Calu3 (cell line): ENCODE measurements at places on chromosomes 2 and 18.

DNA sequence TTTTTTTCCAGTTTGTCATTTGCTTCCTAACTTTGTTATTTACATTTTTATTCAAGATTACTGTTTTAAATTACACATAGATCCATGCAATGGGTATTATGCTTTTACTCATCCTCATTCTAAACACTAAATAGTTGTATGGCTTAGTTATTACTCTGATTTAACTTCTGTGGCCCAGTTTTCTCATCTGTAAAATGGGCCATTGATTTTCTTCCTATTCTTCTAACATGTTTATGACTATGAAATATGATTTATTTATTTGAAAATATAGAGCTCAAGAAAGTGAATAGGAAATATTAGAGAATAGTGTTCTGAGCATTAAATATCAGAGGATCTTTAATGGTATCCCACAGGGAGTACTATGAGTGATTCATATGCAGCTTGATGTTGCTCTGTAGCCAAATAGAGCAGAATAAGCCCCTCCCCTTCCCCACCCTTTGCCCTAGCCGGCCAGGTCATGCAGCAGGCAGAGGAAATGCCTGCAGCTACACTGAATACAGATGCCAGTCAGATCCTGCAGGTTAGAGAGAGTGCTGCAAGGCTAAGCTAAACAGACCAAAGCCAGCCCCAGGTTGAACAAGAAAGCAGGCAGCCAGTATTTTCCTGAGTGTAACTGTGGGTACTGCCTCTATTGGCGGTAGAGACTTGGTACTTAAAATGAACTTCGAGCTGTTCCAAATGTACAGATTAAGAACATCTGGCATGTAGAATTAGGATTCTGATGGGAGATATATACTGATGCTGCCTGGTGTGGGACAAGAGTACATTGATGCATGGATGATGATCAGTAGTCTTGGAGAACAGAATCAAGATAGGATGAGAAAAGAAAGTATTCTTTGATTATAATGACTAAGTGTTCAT is 11.7 kb upstream of the ACYP2 start:
- peak; percentile 80 for DNase-seq

GRCh38 chr18:25563816-25564683 is 212.1 kb upstream of the ZNF521 start:
- DNase-seq = no peak

GRCh38 chr2:95060446-95061118 is 35.1 kb downstream of the MAL start:
- DNase-seq = no peak

DNA sequence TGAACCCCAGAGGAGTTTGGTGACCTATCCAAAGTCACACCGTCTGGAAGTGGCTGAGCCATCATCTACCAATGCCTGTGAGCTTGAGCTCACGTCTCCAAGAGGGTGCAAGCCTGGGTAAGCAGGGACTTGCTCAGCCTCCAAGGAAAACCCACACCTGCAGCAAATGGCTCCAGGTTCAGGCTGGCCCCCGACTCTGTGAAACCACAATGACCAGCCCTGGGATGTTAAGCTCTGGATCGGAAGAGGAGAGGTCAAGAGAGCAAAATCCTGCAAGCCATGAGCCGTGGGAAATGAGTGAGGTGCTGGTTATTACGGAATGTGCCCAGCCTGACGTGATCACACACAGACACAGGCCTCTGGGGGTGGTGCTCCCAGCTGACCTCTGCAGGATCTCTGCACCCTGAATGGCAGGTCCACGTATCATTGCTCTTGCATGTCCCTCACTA is 94.1 kb upstream of the OTOS start:
- no peak for DNase-seq

GRCh38 chr2:144323946-144324345 is 196.0 kb downstream of the ZEB2 start:
- no peak for DNase-seq

- no peak for DNase-seq
These were observed 339.1 kb downstream of the SOX11 start for GRCh38 chr2:6031200-6031867.

- no peak for DNase-seq
These were observed 32.3 kb downstream of the FHOD3 start for GRCh38 chr18:36329684-36330434.

- no peak for DNase-seq
These were observed 181.0 kb upstream of the HNRNPA3 start for GRCh38 chr2:177031438-177032180.

GRCh38 chr2:180753809-180754761 is 226.3 kb upstream of the UBE2E3 start:
- DNase-seq = peak; percentile 32

DNA sequence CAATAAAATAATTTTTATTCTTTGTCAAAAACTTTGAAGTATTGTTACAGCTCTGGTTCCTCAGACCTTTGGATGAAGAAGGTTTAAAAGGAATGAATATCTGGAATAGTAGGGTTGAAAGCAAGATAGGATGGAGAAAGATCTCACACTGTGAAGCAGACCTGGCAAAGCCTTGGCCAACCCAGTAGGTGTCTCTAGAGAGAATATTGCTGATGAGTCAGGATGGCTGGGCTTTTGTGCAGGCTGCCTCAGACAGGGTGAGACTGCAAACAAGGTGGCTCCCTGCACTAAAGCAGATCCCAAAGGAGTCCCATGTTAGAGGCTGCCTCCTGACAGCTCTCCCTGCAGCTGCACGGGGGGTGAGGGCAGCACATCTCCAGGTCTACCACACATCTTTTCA is 226.0 kb upstream of the ITGA4 start:
- no peak for DNase-seq

DNA sequence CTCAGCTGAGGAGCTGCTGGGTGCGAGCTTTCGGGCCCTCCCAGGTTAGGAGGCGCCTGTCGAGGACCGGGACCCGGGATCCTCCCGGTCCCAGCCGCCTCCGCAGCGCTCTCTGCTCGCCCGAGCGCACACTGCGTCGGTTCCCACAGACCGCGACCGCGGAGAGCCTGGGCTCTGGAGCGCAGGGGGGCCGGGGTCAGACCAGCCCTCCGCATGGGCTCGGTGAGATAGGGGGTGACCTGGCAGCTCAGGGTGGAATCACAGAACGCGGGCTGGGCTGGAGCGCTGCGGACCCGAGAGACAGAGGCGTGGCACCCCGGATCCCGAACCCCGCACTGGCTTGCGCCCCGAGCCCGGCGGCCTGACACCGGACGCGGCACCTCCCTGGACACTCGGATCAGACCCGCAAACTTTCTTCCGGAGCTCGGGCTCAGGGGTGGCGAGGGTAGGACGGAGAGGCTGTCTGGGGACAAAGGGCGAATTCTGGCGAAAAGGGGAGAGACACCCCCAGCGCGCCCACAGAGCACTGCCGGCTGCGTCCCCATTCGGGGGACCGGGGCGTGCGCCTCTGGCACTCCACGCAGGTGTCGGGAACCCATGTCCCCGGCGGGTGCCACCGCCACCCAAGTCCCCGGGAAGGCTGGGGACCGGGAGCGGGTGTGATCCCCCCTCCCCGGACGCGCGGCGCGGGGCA is 612 bp downstream of the DIPK1C start:
- no peak for DNase-seq

DNA sequence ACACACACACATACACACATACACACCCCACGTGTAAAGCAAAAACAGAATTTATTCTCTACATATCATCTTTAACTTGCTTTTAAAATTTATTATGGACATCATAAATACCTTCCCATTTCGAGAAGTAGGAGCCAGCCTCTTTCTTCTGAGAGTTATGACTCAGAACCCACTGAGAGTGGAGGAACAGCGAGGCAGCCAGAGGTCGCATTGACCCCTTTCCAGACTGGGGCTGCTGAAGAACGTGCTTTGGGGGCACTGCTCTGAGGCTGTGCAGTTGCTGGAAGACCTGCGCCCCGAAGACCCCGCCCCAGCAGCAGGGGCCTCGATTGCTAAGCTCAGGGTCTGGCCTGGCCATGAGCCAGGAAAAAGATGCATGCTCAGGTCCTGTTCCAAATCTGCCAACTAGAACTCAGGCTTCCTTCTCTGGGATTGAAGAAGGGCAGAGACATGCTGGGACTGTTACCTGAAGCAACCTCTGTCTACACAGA is 133.8 kb upstream of the TWIST2 start:
- DNase-seq = no peak

- peak; percentile 65 for DNase-seq
These were observed 37.5 kb upstream of the SERPINB2 start for GRCh38 chr18:63850020-63850419.

- DNase-seq = peak; percentile 53
These were observed 779 bp downstream of the MALL start for GRCh38 chr2:110114831-110115255.

DNA sequence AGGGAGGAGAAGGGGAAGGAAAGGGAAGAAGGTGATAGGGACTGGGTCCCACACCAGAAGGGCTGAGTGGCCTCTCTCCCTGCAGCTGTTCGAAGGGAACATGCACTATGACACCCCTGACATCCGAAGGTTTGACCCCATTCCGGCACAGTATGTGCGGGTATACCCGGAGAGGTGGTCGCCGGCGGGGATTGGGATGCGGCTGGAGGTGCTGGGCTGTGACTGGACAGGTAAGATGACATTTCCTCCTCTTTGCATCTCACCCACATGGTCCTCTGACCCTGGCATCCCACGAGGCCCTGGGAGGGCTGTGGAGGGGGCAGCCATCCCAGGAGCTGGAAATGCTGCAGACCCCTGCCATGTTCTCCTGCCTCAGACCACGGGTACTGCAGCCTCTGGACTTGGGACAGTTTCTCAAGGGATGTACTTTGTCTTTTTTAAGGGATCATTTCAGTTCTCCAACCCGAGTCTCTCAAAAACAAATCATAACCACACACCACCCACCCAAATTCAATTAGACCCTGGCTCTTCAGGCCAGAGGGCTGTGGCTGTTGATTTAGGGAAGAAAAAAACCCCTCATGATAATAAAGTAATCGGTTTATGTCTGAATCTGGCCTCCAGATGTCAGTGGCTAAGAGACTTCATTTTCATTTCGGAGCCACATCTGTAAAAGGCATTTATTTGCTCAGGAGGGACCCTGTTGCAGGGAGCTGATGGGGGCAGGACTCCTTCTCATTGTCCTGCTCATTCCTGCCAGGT is 63.5 kb downstream of the NRP2 start:
- DNase-seq = no peak

- no peak for DNase-seq
These were observed 44.3 kb upstream of the TNFRSF11A start for GRCh38 chr18:62280786-62281185.

DNA sequence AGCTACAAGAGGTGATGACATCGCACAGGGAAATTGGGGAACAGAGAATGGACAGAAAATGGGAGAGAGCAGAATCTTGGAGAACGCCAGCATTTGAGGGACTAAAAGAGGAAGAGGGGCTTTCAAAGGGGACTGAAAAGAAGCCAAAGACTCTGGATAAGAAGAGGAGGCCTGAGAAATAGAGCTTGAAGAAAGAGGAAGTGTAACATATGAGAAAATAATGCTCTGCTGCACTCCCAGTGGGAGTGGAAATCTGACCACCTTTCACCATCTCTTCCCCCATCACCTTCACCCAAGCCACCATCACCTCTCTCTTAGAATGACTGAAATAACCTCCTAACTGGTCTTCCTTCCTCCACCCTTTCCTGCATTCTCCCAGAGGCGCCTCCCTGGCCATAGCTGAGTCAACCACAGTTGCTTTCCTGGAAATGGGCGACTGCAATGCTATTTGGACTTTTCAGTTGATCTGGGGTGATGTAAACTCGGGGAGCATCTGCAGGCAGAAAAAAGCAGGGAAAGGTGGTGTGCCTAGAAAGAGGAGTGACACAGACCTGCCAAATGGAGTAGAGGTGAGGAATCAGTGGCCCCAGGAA is 16.8 kb downstream of the CXCR1 start:
- DNase-seq = no peak

GRCh38 chr18:12433829-12434540 is 26.3 kb downstream of the PRELID3A start:
- no peak for DNase-seq

DNA sequence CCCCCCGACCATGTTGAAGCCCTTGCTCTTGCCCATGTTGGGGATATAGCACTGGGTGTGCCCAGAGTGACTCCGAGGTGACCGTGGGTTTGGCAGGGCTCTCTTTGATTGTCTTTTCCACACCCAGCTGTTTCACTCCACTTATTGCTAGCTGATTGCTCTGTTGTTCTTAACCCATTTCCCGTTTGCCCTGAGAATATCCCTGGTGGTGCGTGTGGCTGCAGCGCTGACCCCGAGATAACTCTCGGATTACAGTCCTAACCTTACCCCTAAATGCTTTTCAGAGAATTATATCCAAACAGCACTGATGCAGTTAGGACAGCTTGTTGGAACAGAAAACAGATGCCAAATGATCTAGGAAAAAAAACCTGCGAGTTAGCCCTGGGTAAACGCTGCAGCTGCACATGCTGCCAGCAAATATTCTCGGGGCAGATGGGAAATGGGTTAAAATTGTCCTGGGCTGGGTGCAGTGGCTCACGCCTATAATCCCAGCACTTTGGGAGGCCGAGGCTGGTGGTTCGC is 34.3 kb upstream of the SNORC start:
- no peak for DNase-seq

DNA sequence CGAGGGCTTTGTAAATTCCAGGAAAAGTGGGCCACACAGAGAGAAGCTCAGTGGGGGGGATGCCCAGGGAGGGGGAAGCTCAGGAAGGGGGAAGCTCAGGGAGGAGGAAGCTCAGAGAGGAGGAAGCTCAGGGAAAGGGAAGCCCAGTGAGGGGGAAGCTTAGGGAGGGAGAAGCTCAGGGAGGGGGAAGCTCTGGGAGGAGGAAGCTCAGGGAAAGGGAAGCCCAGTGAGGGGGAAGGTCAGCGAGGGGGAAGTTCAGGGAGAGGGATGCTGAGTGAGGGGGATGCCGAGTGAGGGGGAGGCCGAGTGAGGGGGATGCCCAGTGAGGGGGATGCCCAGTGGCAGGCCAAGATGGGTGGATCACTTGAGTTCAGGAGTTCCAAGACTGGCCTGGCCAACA is 821 bp upstream of the CHRNG start:
- DNase-seq = no peak

- DNase-seq = no peak
These were observed 819.7 kb upstream of the ZEB2 start for GRCh38 chr2:145339646-145340045.

- no peak for DNase-seq
These were observed 122.4 kb upstream of the ZNF236 start for GRCh38 chr18:76699923-76700322.

- DNase-seq = no peak
These were observed 46.4 kb upstream of the SIX3 start for GRCh38 chr2:44895061-44895460.
